Fibroblast of skin of right biceps (primary cell): ENCODE measurements at places on chromosomes 16 and 17.

DNA sequence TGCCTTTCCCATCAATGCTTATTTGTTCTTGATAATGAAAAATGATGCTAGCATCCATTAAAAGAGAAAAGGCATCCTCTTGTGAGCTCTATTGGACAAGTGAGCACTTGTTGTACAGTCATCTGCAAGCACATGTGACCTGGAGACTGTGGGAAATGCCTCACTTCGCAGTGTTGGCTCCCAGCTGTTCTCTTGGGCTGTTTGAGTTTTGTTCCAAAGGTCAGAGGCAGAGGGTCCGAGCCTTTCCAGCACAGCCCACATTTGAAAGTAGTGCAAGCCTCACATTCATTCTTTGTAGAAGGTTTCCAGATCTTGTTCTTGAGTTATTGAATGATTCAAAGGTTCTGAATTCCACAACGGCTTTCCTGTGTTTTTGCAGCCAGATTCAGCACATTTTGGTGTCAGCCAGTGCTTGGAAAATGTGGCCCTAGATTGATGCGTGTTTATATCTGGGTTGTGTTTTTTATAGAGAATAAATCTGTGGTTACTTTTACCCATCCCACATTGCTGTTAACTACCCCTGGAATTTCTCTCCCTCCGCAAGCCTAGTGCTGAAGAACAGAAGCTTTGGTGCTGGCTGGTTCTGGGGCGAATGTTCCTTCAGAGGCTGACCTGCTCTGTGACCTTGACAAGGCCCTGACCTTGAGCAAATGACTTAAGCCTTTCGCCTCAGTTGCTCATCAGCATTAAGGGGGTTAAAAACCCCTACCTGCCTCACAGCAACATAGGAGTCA lies 49.8 kb downstream of the CDH1 start:
- peak; percentile 70 for DNase-seq

DNA sequence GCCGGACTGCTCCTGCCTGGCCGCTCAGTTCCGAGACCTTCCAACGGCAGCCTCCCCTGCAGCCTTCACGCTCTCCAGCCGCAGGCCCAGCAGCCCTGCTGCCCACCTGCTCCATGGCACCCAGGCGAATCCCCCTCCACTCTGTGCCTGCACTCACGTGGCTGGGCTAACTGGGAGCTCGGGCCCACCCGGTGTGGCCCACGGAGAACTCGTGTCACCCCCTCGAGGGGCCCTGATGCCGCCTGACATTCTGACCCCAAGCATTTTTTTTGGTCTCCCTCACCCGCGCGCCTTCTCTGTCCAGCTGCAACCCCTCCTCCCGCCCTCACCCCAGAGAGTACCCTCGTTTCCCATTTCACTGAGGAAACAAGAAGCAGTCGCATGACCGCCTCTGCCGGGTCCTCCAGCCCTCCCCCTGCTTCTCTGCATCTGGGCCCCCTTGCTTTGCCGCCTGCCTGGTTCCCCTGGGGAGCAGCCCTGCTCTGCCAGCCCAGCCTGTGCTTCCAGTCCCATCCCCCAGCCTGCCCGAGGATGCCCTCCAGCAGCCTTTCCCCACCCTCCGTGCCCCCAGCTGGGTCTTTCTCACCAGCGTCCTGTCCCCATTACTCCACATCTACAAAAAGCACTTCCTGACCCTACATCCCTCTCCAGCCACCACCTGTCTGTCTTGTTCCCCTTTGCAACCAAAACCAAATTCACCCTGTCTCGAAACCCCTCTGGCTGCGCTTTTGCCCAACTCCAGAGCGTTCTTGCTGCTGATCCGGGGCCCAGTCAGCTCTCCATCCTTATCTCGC lies 146.4 kb upstream of the CHMP6 start:
- no peak for DNase-seq

GRCh38 chr17:6591599-6592158 lies 35.3 kb upstream of the PITPNM3 start:
- peak; percentile 95 for DNase-seq

DNA sequence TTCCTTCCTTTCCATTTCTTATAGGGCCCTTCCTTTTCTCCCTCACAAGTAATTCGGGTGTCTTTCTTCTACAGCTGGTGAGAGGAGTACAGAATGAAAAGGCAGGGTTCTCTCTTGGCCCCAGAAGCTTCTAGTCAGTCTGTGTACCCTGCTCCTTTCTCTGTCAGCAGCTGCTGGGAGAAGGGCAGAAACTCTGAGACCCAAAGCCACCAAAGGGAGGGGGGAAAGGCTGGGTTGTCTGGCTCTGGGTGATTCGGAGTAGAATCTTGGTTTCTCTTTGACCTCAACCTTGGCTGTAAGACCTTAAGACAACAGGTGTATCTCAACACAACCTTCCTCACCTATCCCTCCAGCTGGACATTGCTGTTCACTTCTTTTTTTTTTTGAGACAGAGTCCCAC lies 3.3 kb upstream of the NR1D1 start:
- no peak for DNase-seq

GRCh38 chr17:64332502-64332901 lies 58.2 kb downstream of the PECAM1 start:
- no peak for DNase-seq

DNA sequence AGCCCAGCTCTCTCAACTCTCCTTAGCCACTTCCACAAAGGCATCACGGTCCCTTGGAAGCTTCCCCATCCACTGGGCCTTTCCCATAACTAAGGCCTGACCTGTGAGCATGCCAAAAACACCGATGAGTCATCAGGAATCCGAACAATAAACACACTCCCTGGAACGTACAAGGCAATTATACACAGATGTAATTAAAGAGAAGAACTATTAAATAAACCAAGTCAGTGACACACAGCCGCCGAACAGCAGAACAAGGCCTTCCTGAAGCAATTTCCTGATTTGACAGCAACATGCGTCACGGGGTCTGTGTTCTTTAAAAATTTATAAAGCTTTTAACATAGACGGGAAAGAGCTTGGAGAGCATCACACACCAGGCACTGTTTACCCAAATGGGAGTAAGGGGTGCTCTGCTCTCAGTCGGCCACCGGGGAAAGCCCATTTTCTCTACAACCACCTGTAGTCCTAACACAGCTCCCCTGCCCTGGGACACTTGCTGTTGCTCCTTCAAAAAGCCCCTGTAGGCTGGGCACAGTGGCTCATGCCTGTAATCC lies 29.4 kb downstream of the COG7 start:
- DNase-seq = peak; percentile 95

DNA sequence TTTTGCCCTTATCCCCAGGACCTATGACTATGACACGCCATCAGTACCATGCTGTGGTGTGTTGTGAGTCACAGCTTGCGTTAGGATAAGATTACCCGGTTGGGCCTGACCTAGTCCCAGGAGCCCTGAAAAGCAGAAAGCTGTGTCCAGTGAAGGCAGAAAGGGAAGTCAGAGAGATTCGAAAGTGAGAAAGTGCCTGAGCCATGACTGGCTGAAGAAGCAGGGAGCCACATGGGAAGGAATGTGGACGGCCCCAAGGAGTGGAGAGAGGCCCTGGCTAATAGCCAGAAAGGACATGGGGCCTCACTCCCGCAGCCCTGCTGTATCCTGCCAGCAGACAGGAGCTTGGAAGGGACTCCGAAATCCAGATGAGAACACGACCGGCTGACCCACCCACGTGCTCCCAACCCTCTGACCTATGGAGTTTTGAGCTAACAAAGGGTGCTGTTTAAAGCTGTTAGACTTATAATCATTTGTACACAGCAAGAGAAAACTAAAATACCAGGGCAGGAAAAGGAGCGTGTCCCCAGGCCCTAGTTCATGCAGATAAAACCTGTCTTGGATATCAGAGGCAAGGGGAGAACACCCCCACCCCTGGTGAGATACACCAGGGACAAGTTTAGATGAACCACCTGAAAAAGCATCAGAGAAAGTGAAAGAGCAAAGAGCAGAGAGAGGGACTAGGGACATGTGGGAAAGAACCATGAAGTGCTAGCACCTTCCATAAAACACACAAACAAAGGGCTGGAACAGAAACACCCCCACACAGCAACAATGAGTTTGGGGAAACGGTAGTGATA lies 115.3 kb downstream of the SLC39A11 start:
- DNase-seq = peak; percentile 90

GRCh38 chr17:28528327-28529012 lies 22.3 kb downstream of the FOXN1 start:
- DNase-seq = no peak

DNA sequence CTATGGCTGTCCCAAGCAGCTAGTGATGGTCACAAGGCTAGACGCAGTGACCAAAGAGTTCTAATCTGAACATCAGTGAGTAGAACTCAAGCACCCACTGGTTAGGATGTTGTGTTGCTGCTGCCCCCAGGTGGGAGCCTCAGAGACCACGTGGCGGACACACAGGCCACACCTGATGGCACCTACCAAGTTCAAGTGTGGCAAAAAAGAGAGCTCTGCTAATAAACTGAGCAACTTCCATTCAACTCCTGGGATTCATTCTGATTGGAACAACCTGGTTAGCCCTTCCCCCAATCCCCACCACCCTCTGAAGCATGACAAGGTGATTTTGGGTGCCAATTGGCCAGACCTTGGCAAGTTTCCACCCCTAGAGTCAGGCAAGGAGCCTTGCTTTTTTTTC lies 3.5 kb upstream of the LCMT1 start:
- no peak for DNase-seq

GRCh38 chr17:43694081-43694870 lies 32.6 kb upstream of the MEOX1 start:
- DNase-seq = peak; percentile 75

GRCh38 chr17:42476411-42476810 lies 17.7 kb downstream of the ATP6V0A1 start:
- no peak for DNase-seq

GRCh38 chr17:80899402-80900268 lies 92.0 kb upstream of the CHMP6 start:
- DNase-seq = peak; percentile 28
